ENCODE measurements at places on chromosomes 3 and 15. TPM values are rescaled to one million over a fixed set of nuclear protein-coding genes. Genes with fewer than 3 reads are reported as not detected.

DNA sequence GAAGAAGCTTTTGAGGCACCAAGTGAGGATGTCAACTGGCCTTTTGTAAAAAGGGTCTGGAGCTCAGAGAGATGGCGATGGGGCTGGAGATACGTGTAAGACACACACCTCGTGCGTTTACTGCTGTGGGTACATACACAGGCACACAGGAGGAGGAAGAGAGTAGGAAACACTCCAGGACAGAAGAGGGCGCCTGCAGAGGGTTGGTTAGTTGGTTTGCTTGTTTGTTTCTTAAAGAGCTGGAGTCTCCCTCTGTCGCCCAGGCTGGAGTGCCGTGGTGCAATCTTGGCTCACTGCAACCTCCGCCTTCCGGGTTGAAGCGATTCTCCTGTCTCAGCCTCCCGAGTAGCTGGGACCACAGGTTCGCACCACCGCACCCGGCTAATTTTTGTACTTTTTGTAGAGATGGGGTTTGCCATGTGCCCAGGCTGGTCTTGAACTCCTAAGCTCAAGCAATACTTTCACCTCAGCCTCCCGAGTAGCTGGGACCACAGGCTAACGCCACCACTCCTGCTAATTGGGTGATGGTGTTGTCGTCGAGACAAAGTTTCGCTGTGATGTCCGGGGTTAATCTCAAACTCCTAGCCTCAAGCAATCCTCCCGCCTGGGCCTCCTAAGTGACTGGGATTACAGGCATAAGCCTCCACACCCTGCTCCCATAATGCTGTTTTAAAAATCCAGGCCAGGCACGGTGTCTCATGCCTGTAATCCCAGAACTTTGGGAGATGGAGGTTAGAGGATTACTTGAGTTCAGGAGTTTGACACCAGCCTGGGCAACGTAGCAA, 1.3 kb upstream of the PRR20G start:
- DNase-seq = no peak

DNA sequence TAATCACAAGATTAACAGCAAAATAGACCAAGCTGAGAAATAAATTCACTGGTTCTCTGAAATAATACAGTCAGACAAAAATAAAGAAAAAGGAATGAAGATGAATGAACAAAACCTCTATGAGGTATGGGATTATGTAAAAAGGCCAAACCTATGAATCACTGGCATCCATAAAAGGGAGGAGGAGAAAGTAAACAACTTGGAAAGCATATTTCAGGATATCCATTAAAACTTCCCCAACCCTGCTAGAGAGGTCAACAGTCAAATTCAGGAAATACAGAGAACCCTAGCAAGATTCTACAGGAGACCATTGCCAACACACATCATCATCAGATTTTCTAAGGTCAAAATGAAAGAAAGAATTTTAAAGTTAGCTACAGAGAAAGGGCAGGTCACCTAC, 649.7 kb upstream of the CBLB start:
- DNase-seq = no peak

- no peak for DNase-seq
Measured at GRCh38 chr3:7546253-7546652, 685.3 kb downstream of the GRM7 start.

- DNase-seq = no peak
Measured at GRCh38 chr15:63630036-63630751, 33.0 kb downstream of the FBXL22 start.

COL8A1 gene
- total RNA-seq = 157 TPM

DNA sequence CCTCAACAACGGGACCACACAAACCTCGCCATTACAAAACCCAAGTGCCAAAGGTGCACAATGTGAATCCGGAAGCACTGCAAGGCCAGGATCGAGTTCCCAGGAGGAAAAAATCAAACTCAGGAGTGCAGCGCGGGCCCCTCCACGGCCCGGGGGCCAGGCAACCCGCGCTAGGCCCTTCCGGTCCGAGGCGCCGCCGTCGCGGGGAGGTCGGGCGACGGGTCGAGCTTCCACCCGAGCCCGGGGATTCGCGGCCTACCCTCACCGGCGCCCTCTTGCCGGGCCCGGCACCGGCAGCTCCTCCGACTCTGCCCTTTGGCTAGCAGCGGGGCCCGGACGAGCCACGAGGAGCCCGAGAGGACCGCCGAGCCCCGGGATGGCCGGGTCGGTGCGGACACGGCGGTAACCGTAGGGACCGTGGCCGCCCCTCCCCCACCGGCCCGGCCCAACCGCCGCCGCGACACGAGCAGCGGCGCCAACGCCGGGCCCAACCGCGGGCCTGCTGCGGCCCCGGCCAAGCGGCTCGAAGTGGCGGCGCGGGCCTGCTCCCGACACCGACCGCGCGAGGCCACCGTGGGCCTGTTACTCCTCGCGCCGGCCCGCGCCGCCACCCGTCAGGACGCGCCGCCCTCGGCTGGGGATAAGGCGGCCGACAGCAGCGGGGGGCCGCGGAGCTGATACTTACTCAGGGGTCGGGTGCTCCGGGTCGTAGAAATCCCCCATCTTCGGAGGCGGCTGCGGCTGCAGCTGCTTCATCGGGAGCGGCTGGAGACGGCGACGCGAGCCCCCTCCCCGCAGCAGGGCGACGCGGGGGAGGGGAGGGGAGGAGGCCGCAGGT, 525 bp downstream of the SETD2 start:
- DNase-seq = no peak

- no peak for DNase-seq
Measured at GRCh38 chr15:86572368-86572841, 492.7 kb downstream of the AGBL1 start.

DNA sequence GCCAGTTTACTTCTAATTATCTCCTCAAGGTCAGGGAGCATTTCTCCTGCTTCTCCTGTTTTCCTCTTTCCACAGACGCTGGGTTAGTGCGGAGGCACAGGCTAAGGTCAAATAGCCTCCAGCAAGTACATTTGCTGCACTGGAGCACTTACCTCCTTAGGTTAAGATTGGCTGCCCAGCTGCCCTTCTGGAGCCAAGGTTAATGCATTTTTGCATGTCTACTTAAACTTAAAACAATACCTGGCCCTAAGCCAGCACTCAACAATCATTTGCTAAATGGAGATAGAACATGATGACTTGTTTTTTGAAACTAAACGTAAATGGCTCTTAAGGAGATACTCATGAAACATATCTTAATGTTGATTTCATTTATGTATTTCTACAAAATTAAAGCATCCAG, 83.5 kb downstream of the SSR3 start:
- DNase-seq = no peak
